ENCODE measurements at places on chromosomes 2 and 18.

DNA sequence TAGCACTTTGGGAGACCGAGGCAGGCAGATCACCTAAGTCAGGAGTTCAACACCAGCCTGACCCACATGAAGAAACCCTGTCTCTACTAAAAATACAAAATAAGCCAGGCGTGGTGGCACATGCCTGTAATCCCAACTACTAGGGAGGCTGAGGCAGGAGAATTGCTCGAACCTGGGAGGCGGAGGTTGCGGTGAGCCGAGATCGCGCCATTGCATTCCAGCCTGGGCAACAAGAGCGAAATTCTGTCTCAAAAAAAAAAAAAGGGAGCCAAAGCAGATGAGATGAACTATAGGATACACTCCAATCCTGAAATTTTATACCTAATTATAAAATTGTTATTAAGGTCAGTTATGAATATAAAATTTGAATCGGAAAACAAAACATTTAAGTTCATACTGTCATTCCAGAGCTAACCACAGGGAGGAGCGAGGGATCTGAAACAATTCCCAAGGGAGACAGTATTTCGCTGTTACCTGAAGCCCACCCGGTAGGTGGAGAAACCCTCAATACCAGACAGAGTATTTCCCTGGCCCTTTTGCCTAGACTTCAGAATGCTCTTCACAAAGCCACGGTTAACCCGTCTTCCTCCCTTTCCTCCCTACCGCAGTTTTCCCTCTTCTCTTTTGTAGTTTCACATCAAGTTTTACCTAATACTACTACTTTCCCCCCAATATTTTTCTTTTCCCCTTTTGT is 1.4 kb downstream of the PPM1G start:
- DNase-seq = no peak

- no peak for DNase-seq
Measured at GRCh38 chr2:100107906-100108647, 34.3 kb downstream of the AFF3 start.

DNA sequence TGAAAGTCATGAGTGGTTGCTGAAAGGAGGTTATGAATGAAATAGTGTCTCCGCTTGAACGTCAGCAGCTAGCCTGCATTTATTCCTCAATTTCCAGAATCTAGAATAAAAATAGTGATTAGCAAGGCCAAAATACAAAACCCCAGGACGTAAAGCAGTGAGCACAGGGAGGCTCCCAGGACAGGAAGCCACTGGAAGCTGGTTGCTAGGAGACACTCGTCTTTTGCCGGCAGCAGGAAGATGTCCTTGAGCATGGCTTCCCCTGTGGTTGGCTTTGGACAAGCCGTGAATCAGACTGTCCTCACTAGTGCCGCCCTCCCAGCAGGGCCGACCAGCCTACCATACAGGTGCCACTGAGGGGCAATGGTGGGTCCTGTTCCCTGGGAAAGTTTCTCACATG is 374.4 kb downstream of the MTX2 start:
- DNase-seq = no peak

- no peak for DNase-seq
Measured at GRCh38 chr2:238159661-238160205, 963 bp downstream of the ERFE start.

Measured in left lobe of liver (tissue), 2 donors.